ENCODE measurements at places on chromosomes 13 and 19. TPM values are rescaled to one million over a fixed set of nuclear protein-coding genes. Genes with fewer than 3 reads are reported as not detected.

Gene SMIM24
- not detected for total RNA-seq

Gene ZNF28
- 20.3 TPM for total RNA-seq

Gene IGLON5
- total RNA-seq = not detected

- no peak for DNase-seq
These were observed 6.7 kb downstream of the MLLT1 start for GRCh38 chr19:6272913-6273600.

GRCh38 chr13:40077396-40078027 is 422.1 kb downstream of the COG6 start:
- no peak for DNase-seq

- no peak for DNase-seq
These were observed 16.5 kb upstream of the ERCC1 start for GRCh38 chr19:45440259-45440638.

DNA sequence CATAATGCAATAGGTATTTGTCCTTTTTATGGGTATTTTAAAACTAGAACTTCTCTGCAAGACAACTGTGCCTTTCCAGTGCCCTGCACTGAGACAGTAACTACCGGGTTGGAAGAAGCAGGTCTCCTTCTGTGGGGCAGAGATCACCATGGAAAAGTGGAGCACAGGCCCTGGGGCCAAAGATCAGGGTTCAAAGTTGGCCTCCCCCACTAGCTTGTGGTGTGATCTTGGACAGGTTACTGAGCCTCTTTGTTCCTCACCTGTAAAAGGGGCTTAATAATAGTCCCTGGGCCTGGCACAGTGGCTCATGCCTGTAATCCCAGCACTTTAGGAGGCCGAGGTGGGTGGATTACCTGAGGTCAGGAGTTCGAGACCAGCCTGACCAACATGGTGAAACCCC is 68.3 kb downstream of the CEBPG start:
- DNase-seq = no peak

- no peak for DNase-seq
These were observed 236.8 kb upstream of the SERP2 start for GRCh38 chr13:44136696-44137268.

DNA sequence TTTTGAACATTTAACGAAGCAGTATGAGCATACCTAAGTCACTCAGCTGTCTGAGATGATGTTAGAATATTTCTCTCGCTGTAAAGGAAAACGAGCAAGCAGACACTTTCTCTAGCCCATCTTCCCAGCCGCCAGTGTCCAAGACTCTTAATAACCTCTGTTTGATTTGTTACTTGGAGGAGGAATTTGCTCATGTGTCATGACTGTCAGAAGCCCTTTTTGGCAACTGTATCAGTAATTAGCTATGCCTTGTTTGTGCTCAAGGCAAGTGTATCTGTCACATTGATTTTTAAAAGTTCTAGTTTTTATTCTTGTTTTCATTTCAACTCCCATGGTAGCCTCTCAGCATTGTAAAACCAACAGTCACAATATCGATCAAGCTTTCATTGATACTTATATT is 828.4 kb upstream of the SLC10A2 start:
- DNase-seq = no peak

GRCh38 chr13:102836471-102836870 is 9.4 kb upstream of the ERCC5 start:
- DNase-seq = no peak

- DNase-seq = no peak
These were observed 311.2 kb downstream of the FOXO1 start for GRCh38 chr13:40355126-40355724.

GRCh38 chr19:14502334-14503092 is 6.6 kb upstream of the GIPC1 start:
- DNase-seq = no peak

DNA sequence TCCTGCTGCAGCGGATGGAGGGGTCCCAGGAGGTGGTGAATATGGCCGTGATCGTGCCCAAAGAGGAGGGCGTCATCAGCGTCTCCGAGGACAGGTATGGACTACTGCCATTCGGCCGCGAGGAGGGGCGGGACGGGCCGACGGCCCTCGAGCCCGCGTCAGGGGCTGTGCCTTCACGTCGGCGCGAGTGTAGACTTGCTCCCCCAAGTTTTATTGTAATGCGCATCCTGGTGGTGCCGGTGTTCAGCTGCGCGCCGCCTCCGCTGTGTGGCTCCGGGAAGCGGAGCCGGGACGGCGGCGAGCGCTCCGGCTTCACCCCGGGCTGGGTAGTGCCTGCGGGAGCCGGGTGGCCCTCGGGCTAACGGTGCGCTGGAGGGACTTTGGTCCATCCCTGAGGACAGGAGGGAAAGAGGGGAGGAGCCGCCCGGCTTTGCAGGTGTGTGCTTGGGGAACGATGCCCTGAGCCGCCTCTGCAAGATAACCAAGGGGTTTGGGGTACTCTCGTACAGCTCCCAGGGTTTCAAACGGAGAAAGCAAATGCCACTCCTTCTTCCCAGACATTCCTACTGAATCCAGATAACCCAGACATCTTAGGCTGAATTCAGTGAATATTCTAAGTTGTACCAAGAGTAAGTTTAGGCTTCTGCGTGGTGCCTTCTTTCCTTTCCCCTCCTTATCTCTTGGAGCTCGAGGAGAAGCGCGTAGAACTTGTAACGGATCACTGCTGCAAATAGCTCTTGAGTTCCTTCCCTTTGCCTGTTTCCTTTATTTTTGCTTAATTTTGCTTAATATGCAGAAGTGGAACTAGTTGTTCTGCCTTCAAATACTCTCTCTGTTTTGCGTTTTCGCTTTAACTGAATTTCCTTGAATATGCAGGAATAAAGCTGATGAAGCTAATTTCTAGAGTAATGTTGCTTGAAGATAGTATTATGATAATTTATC is 740 bp downstream of the WDFY2 start:
- peak; percentile 28 for DNase-seq

Gene ZNF723
- not detected for total RNA-seq

DNA sequence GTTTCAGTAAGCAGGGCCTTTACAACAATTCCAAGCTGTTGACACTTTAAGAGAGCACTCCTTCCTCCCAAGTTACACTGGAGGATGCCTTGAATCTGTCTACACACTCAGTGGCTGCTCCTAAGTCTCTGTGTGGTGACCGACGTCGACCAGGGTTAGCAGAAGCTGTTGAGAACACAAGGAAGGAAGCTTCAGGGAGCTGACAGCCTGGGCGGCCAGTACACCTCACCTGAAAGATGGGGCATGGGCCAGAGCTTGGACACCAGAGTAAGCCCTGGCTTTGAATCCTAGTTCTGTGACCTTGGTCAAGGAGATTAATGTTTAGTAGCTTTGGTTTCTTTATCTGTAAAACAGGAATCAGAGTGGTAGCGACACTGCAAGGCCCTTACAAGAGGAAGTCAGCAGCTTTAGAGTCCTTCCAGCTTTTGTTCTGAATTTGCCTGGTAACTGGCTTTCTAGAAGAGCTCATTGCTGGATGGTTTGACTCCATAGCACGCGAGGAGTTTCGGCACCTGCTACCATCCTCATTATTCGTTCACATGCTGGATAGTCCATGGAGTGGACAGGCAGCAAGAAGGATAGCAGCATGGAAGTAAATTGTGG is 214.2 kb downstream of the FGF9 start:
- no peak for DNase-seq

DNA sequence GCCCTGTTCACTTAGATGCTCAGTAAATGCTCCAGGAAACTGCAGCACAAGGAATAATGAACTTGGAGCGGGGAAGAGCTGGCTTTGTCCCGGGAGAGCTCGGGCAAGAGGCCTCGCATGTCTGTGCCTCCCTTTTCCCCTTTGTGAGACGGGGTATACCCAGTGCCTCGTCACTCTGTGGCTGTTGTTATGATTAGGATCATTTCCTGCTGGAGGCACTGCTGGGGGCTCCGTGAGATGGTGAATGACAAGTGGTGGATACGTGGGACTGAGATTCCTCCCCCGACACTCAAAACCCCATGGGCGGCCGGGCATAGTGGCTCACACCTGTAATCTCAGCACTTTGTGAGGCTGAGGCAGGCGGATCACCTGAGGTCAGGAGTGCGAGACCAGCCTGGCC is 1.1 kb upstream of the PLVAP start:
- DNase-seq = no peak

- DNase-seq = no peak
These were observed 38.6 kb upstream of the TEX29 start for GRCh38 chr13:111281751-111282311.

- DNase-seq = peak; percentile 23
These were observed 41.3 kb downstream of the FLT3 start for GRCh38 chr13:28058866-28059613.

DNA sequence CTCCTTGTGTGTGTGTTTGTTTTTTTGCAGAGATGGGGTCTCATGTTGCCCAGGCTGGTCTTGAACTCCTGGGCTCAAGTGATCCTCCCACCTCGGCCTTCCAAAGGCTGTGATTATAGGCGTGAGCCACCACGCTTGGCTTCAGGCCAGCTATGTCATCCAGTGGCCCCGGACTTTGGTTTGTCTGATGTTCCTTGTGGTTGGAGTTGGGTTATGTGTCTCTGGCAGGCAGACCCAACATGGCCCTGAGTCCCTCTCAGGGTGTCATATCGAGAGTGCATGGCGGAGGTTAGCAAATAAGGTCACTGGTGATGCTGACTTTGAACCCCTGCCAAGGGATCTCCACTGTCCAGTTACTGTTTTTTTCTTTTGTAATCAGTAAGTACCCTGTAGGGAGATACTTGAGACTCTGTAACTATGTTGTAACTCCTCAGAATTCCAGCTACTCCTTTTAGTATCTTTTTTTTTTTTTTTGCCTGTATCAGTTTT is 37.3 kb downstream of the SMARCA4 start:
- peak; percentile 61 for DNase-seq

Gene FOXO1
- 194 TPM for total RNA-seq

Gene RASGRP4
- total RNA-seq = 3.1 TPM

DNA sequence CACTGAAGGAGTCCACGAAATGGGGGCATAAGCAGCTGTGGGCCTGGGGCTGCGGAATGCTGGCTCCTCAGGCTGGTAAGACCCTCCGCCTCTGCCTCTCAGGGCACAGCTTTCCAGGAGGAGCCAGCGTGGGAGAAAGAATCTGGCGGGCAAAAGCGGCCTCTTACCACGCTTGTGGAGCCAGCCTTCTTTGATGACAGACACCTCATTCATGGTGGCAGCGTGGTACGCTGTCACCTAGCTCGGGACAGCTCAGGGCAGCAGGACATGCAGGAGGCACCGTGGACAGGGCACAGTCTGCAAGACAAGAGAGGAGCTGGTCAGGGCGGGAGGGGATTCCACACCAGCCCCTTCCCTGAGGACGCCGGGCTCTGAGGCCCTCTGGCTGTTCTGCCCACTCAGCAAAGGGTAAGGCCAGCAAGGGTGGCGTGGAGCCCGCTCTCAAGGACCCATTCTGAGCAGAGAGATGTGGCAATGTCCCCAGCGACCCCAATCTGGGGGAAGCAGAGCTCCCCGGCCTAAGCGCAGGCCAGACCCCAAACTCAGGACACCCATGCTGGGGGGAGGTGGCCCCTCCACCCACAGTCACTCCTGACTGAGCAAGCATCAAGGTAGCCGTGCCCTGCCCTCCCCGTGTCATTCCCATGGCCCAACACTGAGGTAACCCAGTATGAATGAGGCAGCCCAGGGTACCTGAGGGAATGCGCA is 19.9 kb downstream of the AKT2 start:
- DNase-seq = no peak

DNA sequence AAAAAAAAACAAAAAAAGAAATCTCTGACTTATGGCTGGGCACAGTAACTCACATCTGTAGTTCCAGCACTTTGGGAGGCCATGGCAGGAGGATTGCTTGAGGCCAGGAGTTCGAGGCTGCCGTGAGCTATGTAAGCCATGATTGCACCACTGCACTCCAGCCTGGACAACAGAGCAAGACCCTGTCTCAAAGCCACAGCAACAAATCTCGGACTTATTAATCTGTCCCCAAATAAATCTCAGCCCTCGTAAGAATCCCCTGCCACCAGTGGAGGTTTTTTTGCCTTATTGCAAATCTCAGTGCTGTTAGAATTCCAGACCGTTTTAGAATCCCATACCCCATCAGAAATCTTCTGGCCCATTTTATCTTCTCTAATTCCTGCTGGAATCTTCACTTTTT is 4.9 kb downstream of the SHKBP1 start:
- DNase-seq = no peak

DNA sequence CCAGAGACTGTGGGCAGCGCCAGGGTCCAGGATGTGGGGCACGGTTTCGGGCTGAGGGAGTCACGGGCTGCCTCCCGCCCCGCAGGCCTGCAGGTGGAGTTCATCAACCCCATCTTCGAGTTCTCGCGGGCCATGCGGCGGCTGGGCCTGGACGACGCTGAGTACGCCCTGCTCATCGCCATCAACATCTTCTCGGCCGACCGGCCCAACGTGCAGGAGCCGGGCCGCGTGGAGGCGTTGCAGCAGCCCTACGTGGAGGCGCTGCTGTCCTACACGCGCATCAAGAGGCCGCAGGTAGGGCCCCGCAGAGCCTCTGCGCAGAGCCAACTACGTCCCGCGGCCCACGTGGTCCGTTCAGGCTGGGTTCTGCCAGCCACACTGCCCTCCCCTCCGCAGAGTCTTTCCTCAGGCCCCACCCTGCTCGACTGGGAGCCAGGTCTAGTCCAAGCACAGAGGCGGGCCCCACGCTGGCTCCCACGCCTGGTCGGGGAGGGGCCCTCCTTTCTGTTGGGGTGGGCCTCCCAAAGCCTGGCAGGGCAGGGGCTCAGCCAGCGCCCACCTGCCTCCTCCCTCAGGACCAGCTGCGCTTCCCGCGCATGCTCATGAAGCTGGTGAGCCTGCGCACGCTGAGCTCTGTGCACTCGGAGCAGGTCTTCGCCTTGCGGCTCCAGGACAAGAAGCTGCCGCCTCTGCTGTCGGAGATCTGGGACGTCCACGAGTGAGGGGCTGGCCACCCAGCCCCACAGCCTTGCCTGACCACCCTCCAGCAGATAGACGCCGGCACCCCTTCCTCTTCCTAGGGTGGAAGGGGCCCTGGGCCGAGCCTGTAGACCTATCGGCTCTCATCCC is 2.0 kb upstream of the POLD1 start:
- DNase-seq = no peak

- DNase-seq = peak; percentile 94
These were observed 152.4 kb downstream of the DCLK1 start for GRCh38 chr13:35978607-35979316.

GRCh38 chr19:46990991-46991676 is 28.5 kb upstream of the NPAS1 start:
- DNase-seq = peak; percentile 78

Gene NMRK2
- not detected for total RNA-seq

GRCh38 chr13:80477661-80478443 is 136.9 kb upstream of the SPRY2 start:
- no peak for DNase-seq

DNA sequence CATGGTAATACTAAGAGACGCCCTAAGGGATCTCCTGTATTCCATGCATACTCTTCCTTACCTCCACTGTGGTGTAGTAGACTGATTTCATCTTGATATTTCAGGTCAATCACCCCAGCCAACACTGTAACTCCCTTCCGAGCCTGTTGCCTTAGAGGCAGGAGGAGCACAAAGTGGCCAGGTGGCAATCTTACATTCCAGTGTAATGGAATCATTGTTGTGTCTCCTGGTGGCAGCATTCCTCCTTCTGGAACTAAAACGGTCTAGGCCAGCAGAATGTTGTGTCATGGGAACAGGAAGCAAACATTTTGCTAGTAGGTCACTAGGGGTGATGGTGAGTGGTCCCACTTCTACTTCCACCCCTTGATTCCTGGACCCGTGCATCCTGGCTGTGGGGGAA is 405.7 kb upstream of the SLC10A2 start:
- DNase-seq = no peak

Gene TMEM86B
- 4.5 TPM for total RNA-seq

Gene IFNL1
- not detected for total RNA-seq
